ENCODE measurements at places on chromosomes 2 and 18.

GRCh38 chr2:195026261-195026660 lies 630.8 kb upstream of the SLC39A10 start:
- peaks cover 8% of the 10 kb centered on the region for H3K4me1 ChIP-seq
- no peaks in the 10 kb centered on the region for H3K27me3 ChIP-seq
- H3K4me3 ChIP-seq = no peak overlapping the region
- no peaks in the 10 kb centered on the region for H3K36me3 ChIP-seq
- DNase-seq = no peak

DNA sequence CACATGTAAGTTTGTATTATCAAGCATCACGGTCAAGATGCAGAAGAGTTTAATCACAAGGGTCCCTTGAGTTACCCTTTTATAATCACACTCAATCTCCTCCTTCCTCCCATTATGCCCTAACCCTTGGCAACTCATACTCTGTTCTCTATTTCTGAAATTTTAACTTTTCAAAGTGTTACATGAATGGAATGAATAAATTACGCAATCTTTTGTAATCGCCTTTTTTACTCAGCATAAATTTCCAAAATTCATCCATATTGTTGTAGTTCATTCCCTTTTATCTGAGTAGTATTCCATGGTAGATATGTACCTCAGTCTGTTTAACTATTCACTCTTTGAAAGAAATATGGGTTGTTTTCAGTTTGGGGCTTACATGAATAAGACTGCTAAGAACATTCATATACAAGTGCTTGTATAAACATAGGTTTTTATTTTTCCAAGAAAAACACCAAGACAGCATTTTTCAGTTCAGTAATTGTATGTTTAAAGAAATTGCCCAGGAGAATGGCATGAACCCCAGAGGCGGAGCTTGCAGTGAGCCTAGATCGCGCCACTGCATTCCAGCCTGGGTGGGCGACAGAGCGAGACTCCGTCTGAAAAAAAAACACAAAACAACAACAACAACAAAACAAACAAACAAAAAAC lies 430.9 kb upstream of the KCNH7 start:
- no peak overlapping the region for H3K27ac ChIP-seq
- no peaks in the 10 kb centered on the region for H3K4me1 ChIP-seq
- no peak overlapping the region for H3K4me3 ChIP-seq

GRCh38 chr18:11020877-11021414 lies 128.4 kb downstream of the PIEZO2 start:
- no peak for DNase-seq
- H3K36me3 ChIP-seq = no peaks in the 10 kb centered on the region
- no peaks in the 10 kb centered on the region for H3K4me1 ChIP-seq
- no peaks in the 10 kb centered on the region for H3K27me3 ChIP-seq
- no peak overlapping the region for H3K27ac ChIP-seq

DNA sequence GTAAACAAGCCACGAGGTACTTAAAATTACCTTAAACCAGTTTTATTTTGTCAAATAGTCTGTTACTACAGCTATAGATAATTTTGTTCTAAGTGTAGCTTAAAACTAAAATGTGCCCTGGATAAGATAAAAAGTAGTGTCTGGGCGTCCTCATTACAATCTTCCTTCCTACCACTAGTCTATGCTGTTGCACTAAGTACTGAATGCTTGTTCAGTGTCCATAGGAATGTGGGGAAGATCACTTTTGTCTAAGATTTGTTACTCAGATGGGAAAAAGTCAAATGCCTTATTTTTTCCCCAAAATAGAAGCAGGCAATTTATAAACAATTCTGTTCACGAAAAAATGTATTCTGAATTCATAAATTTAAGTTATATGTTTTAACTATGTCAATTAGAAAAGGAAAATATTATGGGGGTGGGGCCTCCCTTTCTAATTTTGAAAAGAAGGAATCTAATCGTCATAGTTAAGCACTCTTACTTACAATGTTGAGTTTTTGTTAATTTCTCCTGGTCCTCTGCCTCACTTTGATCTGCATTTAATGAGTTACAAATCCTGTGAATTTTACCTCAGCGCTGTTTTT lies 140.4 kb upstream of the VRK2 start:
- H3K27me3 ChIP-seq = no peaks in the 10 kb centered on the region
- H3K4me1 ChIP-seq = no peaks in the 10 kb centered on the region
- no peaks in the 10 kb centered on the region for H3K36me3 ChIP-seq
- peak; percentile 76 for DNase-seq

- DNase-seq = no peak
- H3K4me3 ChIP-seq = no peak overlapping the region
- H3K27ac ChIP-seq = no peak overlapping the region
- no peaks in the 10 kb centered on the region for H3K36me3 ChIP-seq
- no peaks in the 10 kb centered on the region for H3K4me1 ChIP-seq
These were observed 107.0 kb upstream of the SLC35G4 start for GRCh38 chr18:11502368-11502767.

DNA sequence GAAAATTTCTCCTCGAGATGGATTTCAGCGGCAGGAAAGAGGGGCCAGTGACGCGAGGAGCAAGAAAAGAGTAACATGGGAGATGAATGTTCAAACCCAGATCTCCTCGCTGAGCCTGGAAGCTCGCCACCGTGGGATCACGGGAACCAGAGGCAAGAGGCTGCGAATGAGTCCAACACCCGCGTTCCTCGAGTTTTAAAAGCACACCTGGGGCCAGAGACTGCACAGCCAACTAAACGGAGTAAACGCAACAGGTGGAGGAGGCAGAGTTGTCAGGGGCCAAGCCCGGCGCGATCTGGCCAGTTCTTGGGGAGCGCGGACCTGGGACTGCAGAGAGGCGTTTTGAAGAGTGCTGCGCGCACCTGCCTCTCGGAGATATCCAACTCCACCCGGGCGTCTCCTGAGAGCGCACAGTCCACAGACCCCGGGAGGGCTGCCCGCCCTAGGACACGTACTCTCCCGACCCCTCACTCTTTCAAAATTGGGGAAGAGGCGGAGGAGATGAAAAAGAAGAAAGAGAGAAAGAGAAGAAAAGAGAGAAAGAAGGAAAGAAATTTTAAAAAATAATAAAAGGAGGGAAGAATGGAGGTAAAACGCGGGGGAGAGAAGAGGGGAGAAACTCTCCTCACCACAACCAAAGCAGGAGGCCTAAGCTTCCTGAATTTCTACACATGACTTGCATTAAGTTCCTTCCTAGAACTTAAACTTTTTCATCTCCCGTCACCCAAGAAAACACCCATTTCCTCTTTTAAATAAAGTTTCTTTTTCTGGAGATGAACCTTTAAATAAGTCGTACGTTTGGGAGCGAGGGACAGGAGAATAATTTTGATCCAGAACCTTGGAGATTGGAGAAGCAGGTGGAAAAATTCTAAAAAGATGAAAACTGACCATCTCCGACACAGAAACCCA lies 5.3 kb upstream of the PAX3 start:
- H3K4me1 ChIP-seq = peaks cover 17% of the 10 kb centered on the region
- no peak overlapping the region for H3K27ac ChIP-seq
- DNase-seq = no peak
- no peaks in the 10 kb centered on the region for H3K36me3 ChIP-seq

- H3K4me3 ChIP-seq = no peak within 1 kb of the TSS
- no peaks in the 10 kb centered on the region for H3K36me3 ChIP-seq
- H3K27me3 ChIP-seq = no peaks in the 10 kb centered on the region
- DNase-seq = peak; percentile 47
These were observed at the start of gene PDE1A for GRCh38 chr2:182426918-182427240. PDE1A (minus strand) TSS chr2:182427036.

DNA sequence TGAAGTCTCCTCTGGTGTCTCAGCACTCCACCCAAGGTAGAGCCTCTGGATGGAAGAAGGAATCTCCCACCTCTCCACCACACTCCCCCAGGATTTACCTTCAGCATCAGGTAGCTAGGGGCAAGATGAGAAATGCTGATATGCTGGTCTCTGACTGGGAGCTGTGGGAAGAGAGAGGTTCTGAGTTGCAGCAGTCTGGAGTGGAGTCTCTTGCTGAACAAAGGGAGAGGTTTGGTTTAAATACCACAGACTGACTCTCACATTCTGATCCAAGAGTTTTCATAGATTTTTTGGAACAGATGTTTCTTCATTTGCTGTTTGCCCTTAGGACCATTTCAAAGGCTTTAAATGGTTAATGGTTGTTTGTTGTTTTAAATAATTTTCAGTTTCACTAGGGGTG lies 1.1 kb upstream of the CFLAR start:
- no peak overlapping the region for H3K4me3 ChIP-seq
- H3K27ac ChIP-seq = no peak overlapping the region
- H3K27me3 ChIP-seq = no peaks in the 10 kb centered on the region
- H3K36me3 ChIP-seq = no peaks in the 10 kb centered on the region

GRCh38 chr2:70946832-70947442 lies 11.2 kb downstream of the ATP6V1B1 start:
- no peak overlapping the region for H3K27ac ChIP-seq
- peaks cover 57% of the 10 kb centered on the region for H3K27me3 ChIP-seq
- H3K36me3 ChIP-seq = no peaks in the 10 kb centered on the region
- peak; percentile 77 for DNase-seq

DNA sequence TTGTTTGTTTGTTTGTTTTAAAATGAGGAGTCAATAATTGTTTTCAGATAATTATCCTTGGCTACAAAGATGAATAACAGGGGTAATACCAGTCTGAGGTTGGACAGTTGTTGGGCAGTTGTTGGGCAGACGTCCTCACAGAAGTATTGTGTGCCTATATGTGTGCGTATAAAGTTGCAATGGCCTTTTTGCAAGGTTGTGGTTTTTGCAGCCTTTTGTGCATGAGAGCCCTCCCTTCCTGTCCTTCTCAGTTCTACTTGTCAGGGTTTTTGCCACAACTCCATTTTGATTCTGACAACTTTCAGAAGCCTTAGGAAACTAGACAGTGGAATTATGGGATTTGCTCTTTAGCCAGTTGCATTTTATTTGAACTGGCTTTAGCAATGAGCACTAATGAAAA lies 6.0 kb upstream of the STK39 start:
- no peaks in the 10 kb centered on the region for H3K36me3 ChIP-seq
- DNase-seq = no peak
- no peak overlapping the region for H3K27ac ChIP-seq

DNA sequence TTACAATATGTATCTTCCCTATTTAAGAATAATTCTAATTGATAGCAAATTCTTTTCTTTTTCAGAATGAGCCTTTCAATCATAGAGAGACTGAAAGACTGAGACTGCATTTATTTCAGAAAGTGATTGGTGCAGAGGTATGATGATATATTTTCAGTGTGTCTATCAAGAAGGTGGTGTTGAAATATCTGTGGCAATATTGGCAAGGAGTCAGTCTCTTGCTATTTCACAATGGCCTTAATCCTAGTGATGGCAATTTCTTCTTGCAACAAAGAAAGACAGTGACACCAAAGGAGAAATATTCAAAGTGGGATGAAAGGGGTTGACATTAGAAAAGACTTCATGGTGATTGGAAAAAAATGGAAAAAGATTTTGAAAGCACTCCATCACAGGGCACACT lies 21.7 kb upstream of the ZBTB14 start:
- H3K27ac ChIP-seq = no peak overlapping the region
- H3K4me3 ChIP-seq = no peak overlapping the region
- H3K27me3 ChIP-seq = no peaks in the 10 kb centered on the region

DNA sequence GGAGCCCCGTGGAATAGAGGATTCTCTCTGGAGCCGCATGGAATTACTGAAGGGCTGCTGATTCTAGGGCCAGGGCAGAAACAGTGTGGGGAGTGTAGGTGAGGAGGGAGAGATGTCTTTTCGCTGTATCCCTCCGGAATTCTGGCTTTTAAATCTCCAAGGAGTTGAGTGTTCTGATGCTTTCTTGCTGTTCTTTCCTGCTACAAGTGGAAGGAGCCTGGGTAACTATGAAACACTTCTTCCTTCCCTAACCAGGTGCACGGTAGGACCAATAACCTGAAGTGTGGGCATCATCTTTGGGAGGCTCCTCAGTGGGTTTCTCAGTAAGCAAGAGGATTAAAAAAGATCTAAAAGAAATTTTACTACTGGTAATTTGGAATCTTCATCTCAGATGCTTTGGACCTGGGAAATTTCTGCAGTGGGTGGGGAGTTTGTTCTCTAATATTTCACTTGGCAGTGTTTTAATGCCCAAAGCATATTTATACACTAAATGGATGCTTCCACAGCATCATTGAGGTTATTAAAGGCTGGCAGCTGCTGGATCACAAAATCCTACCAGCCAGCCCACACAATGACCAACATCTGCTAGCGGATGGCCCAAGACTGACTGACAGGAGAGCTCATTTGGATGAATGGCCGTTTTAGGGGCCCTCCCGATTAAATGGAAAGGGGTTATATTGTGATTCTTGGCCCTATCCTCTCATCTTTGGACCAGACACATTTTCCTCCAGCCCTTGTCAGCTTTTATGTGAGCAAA lies 2.1 kb downstream of the EML6 start:
- no peak for DNase-seq
- peak overlapping the region; percentile 90 for H3K4me3 ChIP-seq
- no peaks in the 10 kb centered on the region for H3K4me1 ChIP-seq
- H3K27me3 ChIP-seq = peaks cover 71% of the 10 kb centered on the region

DNA sequence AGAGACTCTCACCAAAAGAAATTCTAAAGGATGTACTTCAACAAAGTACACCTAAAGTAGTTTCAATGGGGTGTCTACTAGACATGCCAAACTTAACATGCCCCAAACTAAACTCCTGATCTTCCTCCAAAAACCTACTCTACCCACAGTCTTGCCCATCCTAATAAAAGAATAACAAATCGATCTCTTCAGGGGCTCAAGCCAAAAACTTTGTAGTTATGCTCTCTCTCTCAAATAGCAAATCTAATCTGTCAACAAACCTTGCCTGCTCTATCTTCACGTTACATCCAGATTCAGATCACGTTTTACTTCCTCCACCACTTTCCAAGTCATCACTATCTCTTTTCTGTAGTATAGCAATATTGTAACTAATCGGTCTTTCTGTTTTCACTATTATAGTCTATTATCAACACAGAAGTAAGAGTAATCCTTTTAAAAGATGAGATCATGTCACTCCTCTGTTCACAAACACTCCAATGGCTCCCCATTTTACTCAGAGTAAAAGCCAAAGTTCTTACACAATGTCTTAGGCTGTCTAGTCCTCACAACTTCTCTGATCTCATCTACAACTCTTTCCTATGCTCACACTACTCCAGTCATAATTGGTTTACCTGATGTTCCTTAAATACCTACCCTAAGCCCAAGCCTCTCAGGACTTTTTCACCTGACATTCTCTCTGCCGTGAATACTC lies 79.9 kb downstream of the THADA start:
- no peaks in the 10 kb centered on the region for H3K36me3 ChIP-seq
- no peaks in the 10 kb centered on the region for H3K27me3 ChIP-seq
- peaks cover 26% of the 10 kb centered on the region for H3K4me1 ChIP-seq
- no peak for DNase-seq
- H3K27ac ChIP-seq = no peak overlapping the region

GRCh38 chr18:1499265-1499664 lies 594.6 kb downstream of the ADCYAP1 start:
- H3K4me3 ChIP-seq = no peak overlapping the region
- H3K27ac ChIP-seq = no peak overlapping the region
- H3K36me3 ChIP-seq = no peaks in the 10 kb centered on the region
- no peaks in the 10 kb centered on the region for H3K27me3 ChIP-seq

GRCh38 chr2:128554151-128554769 lies 235.6 kb upstream of the HS6ST1 start:
- no peak for DNase-seq
- H3K27ac ChIP-seq = no peak overlapping the region
- H3K27me3 ChIP-seq = no peaks in the 10 kb centered on the region
- H3K4me1 ChIP-seq = no peaks in the 10 kb centered on the region
- H3K36me3 ChIP-seq = no peaks in the 10 kb centered on the region

- no peak overlapping the region for H3K4me3 ChIP-seq
- no peak overlapping the region for H3K27ac ChIP-seq
- H3K36me3 ChIP-seq = no peaks in the 10 kb centered on the region
- DNase-seq = no peak
- no peaks in the 10 kb centered on the region for H3K4me1 ChIP-seq
These were observed 495.2 kb upstream of the MEIS1 start for GRCh38 chr2:65939687-65940086.

Measured in cardiac muscle cell (in vitro differentiated cells and primary cell).